Hair follicle dermal papilla cell (primary cell): ENCODE measurements at places on chromosomes 6 and 20. TPM values are rescaled to one million over a fixed set of nuclear protein-coding genes. Genes with fewer than 3 reads are reported as not detected.

The SRPK1 gene
- total RNA-seq: 35.9 and 44.0 TPM in 2 replicates

The PLA2G7 gene
- not detected in 2 replicates for total RNA-seq

The PSORS1C2 gene
- not detected in 2 replicates for total RNA-seq

The KHDC1L gene
- total RNA-seq: 1.1 TPM in 1 of 2 replicates, not detected in the other

The GABRR1 gene
- total RNA-seq: not detected in 2 replicates

The HLA-DQA1 gene
- total RNA-seq: not detected in 2 replicates

The IPCEF1 gene
- total RNA-seq: 0.24 and 0.65 TPM in 2 replicates

The SOX12 gene
- total RNA-seq: 15.6 and 16.3 TPM in 2 replicates

The GMNN gene
- total RNA-seq: 8.6 and 9.0 TPM in 2 replicates

The GPR63 gene
- 1.2 and 1.9 TPM in 2 replicates for total RNA-seq

The SCRT2 gene
- total RNA-seq: not detected in 2 replicates

The RSPO4 gene
- total RNA-seq: 7.1 and 8.3 TPM in 2 replicates

The ZSCAN16 gene
- 1.9 and 2.7 TPM in 2 replicates for total RNA-seq

The DEFB132 gene
- not detected in 2 replicates for total RNA-seq

The NRSN1 gene
- total RNA-seq: not detected in 2 replicates

The MED20 gene
- 34.7 and 39.1 TPM in 2 replicates for total RNA-seq

The MYCT1 gene
- total RNA-seq: 0.16 TPM in 1 of 2 replicates, not detected in the other

The EEF1A2 gene
- under 0.01 and 0.24 TPM in 2 replicates for total RNA-seq

The OOEP gene
- 0.16 TPM in 1 of 2 replicates, not detected in the other for total RNA-seq

The BPIFB3 gene
- not detected in 2 replicates for total RNA-seq

The MMP24 gene
- total RNA-seq: 0.73 and 0.81 TPM in 2 replicates

The CDH4 gene
- 0.36 and 0.81 TPM in 2 replicates for total RNA-seq

The HCRTR2 gene
- not detected in 2 replicates for total RNA-seq

The NHSL1 gene
- total RNA-seq: 17.5 and 18.5 TPM in 2 replicates

The MRAP2 gene
- 0.12 and 0.32 TPM in 2 replicates for total RNA-seq

The OPN5 gene
- total RNA-seq: not detected in 2 replicates

The MUC21 gene
- total RNA-seq: not detected in 2 replicates

The SMIM26 gene
- 35.0 and 44.5 TPM in 2 replicates for total RNA-seq

The CALHM4 gene
- not detected in 2 replicates for total RNA-seq

The NKX2-4 gene
- total RNA-seq: not detected in 2 replicates

The TNXB gene
- total RNA-seq: 4.1 and 7.4 TPM in 2 replicates

The MRPL18 gene
- total RNA-seq: 47.8 and 50.6 TPM in 2 replicates

The JPH2 gene
- total RNA-seq: 21.4 and 37.0 TPM in 2 replicates

The OR12D3 gene
- total RNA-seq: not detected in 2 replicates

The PROKR2 gene
- not detected in 2 replicates for total RNA-seq

The BPIFB4 gene
- total RNA-seq: not detected in 2 replicates
